ENCODE measurements at places on chromosomes 1 and 21.

- DNase-seq, result peak; percentile 95
Measured at GRCh38 chr1:58898739-58899586, 115.1 kb upstream of the JUN start.

DNA sequence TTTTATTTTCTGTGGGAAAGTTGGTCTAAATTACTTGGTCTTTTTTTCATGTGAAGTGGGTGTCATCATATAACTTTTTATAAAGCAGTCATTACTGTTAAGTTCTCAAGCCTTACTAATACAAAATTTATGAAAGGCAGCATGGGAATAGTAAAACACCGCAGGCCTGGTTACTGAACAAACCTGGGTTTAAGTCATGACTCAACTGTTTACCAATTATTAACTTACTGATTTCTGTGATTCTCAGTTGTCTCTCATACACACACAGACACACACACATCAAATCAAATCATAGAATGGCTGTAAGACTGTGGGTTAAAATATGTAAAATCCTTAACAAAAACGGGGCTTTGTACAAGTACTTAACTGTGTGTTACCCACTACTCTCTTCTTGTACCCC is 14.6 kb downstream of the MAEL start:
- no peak for DNase-seq

DNA sequence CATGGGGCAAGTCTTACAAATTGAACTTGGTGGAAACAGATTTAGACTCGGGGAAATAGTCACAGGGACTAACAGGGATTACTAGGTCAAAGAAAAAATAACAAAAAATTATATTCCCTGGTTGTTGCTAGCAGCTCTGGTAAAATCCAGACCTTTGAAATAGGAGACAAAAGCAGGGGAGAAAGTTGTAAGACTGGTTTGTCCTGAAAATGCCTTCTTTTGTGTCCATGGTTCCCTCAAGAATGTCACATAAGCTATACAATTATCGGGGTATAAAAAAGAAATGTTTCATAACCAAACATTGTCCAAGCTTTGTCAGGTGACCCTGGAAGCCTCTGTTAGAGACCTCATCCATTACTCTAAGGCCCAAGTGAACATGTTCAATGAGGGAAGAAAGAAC is 33.1 kb downstream of the KIAA0319L start:
- no peak for DNase-seq

GRCh38 chr21:33151941-33152731 is 77.6 kb upstream of the IFNAR2 start:
- DNase-seq, result peak; percentile 76

Data from common myeloid progenitor, CD34-positive (primary cell).